Cerebellar nuclear complex (tissue), 1 donor: ENCODE measurements at places on chromosomes 3 and 15.

GRCh38 chr3:74331711-74332110 is 282.7 kb downstream of the CNTN3 start:
- no peak for DNase-seq

DNA sequence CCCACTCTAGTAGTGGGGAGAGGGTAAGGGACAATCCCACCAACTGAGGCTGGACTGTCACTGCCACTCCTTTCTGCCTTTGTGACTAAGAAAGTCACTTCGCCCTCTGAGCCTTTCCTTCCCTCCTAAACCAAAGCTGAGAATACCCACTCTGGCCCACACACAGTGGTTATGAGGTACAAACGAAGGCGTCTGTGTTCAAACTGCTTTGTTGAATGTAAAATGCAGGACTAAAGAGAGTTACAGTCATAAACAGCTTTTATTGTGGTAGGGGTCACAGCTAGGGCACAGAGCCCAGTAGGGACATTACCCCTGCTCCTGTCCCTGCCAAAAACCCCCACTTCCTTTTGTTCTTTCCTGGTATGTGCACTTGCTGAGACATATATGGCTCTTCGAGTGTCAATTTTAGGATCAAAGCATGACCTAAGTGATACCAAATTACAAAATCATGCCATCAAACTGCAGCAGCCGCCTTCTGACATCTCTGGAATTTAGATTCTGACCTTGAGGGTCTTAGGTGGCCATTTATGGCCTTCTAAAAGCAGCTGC is 45.1 kb downstream of the CTDSPL start:
- no peak for DNase-seq

DNA sequence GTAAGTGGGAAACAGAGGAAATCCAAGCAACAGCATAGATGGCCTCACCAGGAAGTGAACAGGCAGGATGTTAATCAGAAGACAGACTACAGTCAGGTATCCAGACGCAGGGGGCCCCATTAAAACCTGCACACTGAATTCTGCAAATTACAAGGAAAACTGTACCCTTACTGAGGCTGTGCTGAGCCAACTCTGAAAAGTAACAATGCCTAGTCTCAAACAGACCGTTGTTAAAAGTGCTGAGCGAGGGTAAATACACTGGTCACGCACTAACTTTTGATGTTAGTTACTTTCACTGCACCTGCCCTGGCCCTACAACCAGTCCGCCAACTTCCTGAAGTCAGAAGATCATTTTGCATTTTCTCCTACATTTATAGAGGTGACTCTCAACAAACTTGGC is 1.0 kb downstream of the TAMM41 start:
- no peak for DNase-seq

DNA sequence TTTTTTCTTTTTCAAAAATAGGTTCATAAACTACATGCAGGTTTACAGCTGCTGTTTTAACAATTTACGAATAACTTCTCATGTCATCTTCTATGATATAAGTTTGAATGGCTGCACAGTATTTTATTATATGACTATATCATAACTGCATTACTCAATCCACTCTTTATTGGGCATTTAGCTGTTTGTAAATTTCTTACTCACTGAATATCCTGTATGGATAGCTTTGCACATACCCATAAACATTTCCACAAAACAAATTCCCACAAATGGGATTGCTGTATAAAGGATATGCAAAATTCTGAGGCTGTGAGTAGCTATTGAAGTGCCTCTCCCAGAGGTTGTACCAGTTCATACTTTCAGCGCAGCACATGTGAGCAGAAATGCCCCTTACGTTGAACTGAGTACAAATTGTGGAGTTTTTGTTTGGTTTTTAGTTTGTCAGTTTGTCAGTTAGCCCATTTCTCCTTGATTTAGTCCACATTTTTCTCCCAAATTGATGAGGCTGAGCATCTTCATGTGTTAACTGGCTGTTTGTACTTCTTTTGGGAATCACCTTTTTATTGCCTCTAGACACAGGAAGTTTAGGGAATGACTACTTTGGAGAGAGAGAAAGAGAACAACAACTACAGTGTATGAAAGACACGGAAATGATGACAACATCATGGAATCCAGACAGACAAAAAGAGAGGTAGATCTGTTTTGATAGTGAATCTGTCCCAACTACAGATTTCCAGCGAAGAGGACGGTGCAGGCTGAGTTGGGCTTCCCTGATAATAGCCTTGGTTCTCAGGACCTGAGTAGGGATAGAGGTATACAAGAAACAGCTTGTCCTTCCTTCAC is 24.8 kb downstream of the TTC23 start:
- DNase-seq, result no peak

DNA sequence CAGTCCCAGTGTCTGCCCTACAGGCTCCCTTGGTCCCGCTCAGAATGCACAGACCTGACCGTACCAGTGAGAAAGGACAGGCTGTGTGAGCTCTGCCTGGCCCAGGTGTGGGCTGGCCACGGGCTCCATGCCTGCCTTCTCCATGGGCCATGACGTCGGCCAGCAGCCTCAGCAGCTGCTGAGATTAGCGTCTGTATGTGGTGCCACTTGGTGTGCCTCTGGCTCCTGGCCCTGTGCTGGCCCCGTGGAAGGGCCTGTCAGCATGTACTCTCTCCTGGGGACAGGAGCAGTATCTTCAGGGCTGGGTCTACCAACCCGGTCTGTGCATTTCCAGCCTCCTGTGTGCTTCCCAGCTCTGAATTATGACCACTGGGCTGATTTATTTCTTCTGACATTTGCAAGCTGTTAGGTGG is 25.7 kb downstream of the KLF13 start:
- no peak for DNase-seq

- DNase-seq, result no peak
These were observed 35.4 kb upstream of the ESYT3 start for GRCh38 chr3:138398791-138399575.

DNA sequence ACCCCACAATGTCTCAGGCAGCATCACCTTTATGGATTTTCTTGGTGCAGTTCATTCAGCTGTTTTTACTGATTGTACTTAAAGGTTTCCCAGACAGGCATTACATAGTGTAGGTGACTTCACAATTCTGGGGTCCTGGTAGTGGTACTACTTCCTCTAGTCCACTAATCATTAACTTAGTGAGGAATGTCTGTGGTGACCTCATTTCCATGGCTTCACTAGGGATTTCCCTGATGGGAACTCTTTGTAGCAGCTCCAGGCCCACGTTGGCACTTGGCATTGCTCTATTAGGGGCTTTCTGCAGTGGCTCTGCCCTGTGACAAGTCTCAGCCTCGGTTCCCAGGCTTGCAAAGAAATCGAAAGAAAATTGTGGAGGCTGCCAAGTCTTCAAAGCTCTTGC is 48.1 kb upstream of the NPAP1 start:
- DNase-seq, result no peak

DNA sequence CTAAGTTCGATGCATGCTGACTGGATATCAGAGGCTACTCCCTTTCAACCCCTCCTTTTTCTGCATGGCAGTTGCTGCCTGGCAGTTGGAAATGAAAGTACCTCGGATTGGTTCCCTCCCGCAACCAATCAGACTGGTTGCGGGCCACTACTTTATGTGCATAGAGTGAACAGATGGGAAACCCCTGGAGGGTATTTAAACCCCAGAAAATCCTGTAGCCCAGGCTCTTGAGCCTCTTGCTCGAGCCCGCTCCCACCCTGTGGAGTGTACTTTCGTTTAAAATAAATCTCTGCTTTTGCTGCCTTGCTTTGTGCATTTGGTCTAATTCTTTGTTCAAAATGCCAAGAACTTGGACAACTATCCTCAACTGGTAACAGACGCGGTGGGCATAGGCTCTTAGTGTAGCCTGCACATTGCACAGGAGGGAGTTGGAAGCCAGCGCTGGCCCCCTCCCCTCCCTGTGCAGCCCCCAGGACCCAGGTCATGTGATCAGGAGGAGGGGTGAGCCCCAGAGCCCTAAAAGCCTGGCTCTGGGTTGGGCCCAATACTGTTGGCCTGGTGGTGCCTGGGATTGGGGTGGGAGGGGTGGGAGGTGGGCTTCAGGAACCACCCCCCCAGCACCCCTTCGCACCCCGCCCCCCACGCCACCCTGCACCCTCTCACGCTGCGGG is 26.8 kb downstream of the RHCG start:
- DNase-seq, result no peak

DNA sequence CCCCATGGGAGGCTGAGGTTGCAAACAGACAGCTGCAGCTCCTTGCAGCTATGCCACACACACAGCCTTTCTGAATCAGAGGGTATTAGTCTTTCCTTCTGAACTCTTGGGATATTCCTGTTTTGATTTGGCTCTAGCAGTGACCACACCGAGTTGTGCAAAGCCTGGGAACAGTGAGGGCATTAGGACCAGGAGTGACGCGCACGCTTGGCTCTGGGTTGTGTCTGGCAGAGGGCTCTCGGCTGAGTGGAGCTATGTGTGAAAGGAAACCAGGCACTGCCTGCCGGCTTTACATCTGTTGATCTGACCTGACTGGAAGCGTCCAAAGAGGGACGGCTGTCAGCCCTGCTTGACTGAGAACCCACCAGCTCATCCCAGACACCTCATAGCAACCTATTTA is at the start of gene GALNT15:
Gene GALNT15, plus strand, starts transcription at position 292 of the 400 bp plus-strand sequence. CDS start 472 bp downstream, outside the sequence.
- DNase-seq, result peak; percentile 87

GRCh38 chr3:61796088-61796680 is 234.8 kb downstream of the PTPRG start:
- DNase-seq, result no peak

DNA sequence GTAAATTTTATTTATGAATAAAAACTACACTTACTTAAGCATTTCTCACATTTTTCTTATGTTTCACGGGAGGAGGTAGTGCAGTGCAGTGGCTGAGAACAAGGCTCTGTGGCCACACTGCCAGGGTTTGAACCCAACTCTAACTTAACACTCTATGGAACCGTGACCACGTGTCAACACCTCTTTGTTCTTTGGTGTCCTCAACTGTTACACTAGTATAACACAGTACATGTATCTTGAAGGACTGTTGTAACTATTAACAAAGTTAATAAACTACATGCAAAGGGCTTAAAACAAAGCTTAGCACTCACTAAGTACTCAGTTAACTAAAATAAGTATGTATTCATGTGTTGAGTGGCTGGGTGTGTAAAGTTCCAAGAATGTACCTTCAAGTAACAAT is 19.5 kb downstream of the CD47 start:
- DNase-seq, result no peak

- no peak for DNase-seq
These were observed 79.9 kb downstream of the GTPBP8 start for GRCh38 chr3:113070681-113071113.

DNA sequence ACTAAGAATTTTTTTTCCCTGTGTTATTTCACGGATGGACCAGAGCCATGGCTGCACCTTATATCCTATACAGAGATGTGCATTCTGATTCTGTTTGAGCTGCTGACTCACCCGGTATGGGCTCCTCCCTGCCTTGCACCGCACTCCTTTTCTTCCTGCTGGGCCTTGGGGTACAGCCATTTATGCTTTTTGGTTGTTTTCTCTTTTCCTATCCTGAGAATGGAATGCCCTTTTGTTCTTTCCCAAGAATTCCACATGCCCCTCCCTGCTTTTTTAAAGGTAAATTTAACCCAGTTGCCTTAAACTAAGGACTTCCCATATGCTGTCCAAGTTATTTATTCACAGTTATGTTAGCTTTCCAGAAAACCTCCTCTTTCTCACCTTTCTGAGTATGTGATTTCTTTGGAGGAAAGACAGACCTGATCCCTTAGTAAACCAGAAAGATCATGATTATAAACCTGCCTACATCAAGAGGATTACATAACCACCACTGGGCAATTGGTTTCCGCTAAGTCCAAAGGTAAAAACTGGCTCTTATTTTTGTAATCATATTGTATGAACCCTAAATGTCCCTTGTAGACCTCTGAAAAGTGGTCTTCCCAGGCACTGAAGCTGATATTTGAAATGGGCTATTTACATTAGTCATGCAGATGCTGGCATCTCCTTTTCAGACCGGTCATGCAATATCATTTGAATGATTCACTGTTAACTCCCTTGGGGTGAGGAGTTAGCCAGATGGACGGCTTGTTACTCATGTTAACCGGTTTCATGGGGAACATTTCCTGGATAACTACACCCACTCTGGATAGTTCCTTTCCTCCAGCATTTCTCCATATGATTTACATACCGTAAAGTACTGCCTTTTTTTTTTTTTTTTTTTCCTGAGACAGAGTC is 45.5 kb downstream of the TMOD3 start:
- DNase-seq, result no peak

DNA sequence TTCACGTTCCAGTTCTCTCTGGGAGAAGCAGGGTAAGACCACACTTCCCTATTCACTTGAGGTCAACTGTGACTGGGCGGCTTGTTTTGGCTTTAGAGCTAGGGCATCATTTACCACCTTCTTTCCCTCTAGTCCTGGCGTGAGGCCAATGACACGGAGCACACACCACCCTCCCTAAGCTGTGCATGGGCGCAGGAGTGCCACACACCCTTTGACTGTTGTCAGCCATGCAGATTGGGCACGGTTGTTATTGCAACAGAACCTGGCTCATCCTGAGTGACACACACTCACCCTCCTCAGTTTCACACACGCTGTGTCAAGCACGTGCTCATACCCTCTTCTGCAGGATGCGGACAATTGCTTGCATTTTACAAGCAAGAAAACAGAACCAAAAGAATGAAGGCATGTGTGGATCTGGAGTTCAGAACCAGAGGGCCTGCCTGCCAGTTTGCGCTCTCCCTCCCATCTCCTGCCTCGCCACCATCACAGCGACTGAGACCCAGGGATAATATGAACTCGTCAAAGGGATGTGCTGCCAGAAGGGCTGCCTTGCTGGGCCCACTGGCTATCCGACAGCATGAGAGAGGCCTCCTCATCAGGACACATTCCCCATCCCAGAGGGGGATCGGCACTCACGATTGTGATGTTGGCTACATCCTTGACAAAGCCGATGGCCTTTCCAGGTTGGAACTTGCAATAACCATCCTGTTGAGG is 17.6 kb downstream of the CTSH start:
- DNase-seq, result no peak

DNA sequence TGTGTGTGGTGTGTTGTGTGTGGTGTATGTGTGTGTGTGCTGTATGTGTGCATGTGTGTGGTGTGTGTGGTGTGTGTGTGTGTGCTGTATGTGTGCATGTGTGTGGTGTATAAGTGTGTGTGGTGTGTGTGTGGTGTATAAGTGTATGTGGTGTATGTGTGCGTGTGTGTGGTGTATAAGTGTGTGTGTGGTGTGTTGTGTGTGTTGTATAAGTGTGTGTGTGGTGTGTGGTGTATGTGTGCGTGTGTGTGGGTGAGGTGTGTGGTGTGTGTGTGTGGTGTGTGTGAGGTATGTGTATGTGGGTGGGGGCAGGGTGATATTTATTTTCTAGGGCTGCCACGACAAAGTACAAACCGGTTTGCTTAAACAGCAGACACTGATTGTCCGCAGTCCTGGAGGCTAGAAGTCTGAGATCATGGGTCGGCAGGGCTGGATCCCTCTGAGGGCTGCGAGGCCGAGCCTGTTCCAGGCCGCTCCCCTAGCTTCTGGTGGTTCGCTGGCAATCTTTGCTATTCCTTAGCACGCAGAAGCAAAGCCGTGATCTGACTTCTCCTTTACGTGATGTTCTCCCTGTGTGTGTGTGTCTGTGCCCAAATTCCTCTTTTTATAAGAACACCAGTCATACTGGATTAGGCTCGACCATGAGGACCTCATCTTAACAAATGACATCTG is 160.2 kb downstream of the XXYLT1 start:
- no peak for DNase-seq
